ENCODE measurements at places on chromosomes 13 and 19.
A peak's percentile ranks its signal among the peaks of the same experiment; 100 is the strongest.

- no peak for DNase-seq
These were observed 178.0 kb downstream of the KCTD12 start for GRCh38 chr13:76708138-76708688.

- DNase-seq, result no peak
These were observed 3.8 kb upstream of the GNG7 start for GRCh38 chr19:2706251-2706650.

DNA sequence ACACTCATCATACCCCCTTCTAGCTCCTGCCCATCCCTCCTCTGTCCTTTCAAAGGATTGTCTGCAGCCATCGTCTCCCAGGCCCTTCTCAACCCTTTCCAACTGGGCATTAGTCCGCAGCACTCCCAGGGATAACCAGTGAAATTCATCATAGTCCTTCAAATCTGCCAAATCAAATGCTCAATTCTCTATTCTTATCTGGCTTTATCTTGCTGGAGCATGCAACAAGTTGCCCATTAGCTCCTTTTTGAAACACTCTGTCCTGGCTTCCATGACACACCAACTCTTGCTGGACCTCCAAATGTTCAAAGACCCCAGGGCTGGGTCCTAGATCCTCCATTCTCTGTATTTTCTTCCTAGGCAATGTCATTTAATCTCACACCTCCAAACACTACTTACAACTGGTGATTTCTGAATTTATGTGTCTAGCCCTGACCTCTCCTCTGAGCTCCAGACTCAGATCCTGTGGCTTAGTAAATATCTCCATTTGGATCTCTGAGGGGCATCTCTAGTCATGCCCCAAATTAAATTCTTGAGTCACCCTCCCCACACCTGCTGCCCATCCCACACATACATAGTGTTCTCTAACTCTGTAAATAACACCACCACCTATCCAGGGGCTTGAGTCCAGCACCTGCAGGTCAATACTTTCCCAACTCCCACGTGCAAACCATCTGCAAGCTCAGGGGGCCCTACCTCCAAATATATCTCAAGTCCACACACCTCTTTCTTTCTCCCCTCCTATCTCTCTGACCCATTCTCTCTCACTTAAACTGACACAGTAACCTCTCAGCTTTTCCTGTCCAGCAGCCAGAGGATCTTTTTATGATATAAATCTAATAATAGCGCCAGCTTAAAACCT, 9.1 kb upstream of the ANKRD10 start:
- no peak for DNase-seq

GRCh38 chr13:74450525-74450845, 316.3 kb upstream of the KLF12 start:
- no peak for DNase-seq

GRCh38 chr13:47886314-47886713, 114.8 kb downstream of the SUCLA2 start:
- DNase-seq, result no peak

- DNase-seq, result no peak
These were observed 854 bp downstream of the RNASEH2B start for GRCh38 chr13:50910485-50910805.

DNA sequence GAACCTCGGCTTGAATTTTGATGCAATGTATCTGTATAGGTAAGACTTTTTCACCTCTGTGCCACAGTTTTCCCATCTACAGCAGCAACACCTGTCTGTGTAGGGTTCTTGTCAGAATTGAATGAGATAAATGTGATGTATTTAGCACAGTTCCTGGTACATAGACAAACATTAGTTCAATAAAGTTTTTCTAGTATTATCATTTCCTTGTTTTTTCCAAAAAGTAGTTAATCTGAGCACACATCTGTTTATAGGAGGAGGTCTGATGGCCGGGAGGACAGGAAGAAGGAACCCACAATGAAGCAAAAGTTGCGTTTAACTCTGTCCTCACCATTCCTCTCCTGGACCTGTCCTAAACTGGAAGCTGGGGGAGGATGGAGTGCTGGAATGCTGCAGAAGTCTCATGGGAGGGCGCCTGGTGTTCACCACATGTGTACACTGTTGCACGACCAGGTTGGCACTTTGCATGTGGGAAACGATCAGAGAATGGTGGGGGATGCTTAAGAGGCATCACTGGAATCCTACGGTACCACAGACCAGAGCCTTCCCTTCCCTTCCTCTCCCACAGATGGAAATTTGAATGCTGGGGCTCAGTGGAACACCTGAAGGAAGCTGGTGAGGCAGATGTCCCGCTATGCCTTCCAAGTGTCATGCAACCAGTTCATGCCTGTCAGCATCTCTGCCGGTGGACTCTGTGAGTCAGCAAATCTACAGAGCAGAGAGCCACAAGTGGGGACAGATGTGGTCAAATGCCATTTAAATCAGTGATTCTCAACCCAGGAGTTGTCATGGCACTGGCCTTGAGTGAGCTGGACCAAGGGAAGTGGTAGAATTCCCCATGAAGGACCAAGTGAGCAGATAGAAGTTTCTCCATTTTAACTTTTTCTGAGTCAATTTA, 315.6 kb downstream of the DLEU7 start:
- no peak for DNase-seq

- DNase-seq, result no peak
These were observed 2.3 kb downstream of the ATP11A start for GRCh38 chr13:112692104-112692503.

- no peak for DNase-seq
These were observed 406.8 kb downstream of the DACH1 start for GRCh38 chr13:71460211-71460610.

- no peak for DNase-seq
These were observed 511.8 kb upstream of the NBEA start for GRCh38 chr13:34430294-34430693.

DNA sequence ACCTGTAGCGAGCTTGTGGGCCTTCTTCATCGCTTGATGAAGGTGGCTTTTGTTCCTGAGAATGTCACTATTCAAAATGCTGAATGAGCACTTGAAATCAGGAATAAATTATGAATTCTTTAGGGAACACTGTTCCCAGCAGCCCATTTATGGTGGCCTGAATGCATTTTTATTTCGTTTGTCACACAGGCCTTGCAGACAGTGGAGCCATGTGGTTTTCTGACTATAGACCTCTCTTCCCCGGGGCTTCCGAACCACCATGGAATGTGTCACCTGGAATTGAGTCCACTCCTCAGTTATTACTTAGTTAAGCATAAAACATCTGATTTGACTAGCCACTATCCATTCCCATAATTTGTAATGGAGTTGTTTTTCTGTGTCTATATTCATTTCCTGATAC, 396.9 kb downstream of the IRS2 start:
- DNase-seq, result no peak

GRCh38 chr19:50705422-50706019, 14.1 kb downstream of the SHANK1 start:
- no peak for DNase-seq

DNA sequence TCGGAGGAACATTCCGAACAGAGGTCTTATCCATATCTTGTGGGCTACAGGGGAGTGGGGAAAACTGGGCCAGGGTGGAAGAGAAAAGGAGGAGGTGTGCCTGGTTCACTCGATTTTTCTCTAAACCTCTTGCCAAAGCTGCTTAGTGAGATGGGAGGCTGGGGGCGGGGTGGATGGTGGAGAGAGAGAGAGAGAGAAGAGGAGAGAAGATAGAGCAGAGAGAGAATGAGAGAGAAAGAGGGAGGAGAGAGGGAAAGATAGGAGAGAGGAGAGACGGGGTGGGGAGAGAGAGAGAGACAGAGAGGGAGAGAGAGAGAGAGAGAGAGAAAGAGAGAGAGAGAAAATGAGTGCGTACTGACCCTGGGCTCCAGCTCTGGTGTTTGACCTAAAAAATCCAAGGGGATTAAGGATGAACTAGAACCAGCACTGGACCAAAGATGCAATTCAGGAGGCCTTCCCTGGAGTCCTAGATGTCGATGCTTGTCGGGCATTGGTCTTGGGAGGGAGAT, 14.1 kb downstream of the NOVA2 start:
- no peak for DNase-seq

DNA sequence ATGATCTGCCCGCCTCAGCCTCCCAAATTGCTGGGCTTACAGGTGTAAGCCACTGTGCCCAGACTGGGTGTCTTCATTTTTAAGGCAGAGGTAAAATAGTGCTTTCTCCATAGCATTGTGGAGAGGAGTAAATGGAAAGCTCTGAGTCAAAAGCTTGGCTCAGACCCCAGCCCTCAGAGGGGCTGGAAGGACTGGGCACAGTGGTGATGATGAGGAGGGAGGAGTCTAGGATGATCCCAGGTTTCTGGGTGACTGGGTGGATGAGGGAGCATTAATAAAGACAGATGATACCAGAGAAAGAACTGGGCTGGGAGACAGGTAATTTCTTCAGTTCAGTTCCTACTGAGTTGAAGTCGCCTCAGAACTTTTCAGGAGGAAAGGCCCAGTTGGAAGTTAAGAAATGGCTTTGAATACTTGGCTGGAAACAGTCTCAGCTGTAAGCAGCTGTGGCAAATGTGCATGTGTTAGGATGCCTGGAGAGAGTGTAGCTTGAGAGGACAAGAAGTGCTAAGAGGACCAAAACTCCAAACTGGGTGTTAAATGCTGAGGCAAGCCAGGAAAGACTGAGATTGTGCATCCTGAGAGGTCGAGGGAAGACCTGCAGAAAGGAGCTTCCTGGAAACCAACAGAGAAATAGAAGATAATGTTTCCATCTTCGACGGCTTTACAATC, 37.1 kb upstream of the MEDAG start:
- no peak for DNase-seq

DNA sequence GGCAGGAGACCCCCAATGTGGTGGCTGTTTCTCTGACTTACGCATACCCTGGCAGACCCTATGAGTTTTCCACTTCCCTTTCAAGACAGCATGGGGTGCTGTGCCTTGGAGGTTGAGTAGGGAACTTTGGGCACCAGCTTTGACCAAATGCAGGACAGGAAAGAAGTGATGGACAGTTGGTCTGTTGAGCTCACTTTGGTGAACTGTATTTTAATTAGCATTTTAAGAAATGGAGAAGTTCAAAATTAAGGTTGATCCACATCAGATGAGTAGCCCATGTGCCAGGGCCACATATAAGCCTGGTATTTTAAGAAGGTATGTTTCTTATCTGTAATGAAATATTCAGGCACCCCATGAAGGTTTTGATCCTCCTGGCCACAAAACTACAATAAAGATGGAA, 46.1 kb upstream of the RAP2A start:
- DNase-seq, result no peak

- DNase-seq, result no peak
These were observed 6.1 kb upstream of the ZNF543 start for GRCh38 chr19:57314146-57314545.

DNA sequence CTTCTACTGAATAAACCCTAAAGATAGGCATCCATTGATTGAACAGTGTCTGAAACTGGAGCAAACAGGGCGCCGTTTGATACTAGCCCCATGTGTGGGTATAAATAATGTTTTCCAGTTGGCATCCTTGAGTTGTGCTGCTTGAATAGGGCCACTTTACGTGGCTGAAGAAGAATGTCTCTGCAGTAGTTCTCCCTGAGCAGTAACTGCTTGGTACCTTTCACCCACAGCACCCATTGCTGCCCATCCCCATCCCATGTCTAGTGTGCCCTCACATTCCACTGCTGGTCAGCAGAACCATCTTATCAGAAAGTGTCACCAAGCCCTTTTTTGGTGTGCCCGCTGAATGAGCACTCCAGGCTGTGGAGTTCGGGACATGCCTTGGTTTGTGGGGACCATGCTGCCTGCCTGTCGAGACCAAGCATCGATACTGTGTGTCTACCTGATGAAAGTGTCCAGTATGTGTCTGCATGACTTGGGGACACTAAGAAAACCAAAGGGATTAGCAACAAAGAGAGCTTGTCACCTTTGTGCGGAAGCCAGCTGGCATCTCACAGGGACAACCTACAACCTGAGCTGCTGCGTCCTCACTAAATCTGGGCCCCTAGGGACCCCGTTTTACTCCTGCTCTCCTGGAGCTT, 162.0 kb downstream of the TM9SF2 start:
- DNase-seq, result no peak

- DNase-seq, result no peak
These were observed 52.6 kb downstream of the ALOX5AP start for GRCh38 chr13:30787738-30788525.

DNA sequence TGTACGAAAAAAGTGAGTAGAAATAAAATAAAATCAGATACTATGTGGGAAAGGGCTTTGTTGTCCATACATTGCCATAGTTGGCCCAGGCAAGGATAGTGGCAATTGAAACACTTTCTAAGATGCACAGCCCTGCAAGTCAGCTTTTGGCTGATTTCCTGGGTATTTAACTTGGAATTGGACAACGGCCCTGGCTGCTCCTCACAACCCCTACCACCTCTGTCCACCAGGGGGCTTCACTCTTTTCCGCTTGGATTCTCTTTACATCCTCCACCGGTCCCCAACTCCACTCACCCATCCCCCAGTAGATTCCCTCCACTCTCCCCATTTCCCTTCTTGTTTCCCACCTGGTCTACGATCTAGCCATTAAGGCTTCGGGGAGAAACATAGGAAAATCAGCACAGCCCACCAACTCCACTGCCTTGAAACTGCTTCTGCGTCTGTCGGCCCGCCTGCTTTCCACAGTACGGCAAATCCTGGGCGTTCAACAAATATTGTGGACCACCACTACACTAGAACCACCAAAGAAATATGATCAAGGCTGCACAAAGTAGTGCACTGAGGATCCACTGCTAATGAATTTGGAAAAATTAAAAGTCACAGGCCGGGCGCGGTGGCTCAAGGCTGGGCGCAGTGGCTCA, 48.6 kb upstream of the GTF3A start:
- DNase-seq, result peak; percentile 79

GRCh38 chr13:25901460-25902376, 150.1 kb downstream of the SHISA2 start:
- DNase-seq, result no peak

- no peak for DNase-seq
These were observed 1.2 kb downstream of the SPART start for GRCh38 chr13:36344886-36345437.

- DNase-seq, result no peak
These were observed 3.3 kb downstream of the ZNF414 start for GRCh38 chr19:8510589-8511115.

- DNase-seq, result no peak
These were observed 147.3 kb downstream of the SLC7A1 start for GRCh38 chr13:29448174-29448573.

- no peak for DNase-seq
These were observed 405.9 kb downstream of the ZNF536 start for GRCh38 chr19:30778061-30778460.

DNA sequence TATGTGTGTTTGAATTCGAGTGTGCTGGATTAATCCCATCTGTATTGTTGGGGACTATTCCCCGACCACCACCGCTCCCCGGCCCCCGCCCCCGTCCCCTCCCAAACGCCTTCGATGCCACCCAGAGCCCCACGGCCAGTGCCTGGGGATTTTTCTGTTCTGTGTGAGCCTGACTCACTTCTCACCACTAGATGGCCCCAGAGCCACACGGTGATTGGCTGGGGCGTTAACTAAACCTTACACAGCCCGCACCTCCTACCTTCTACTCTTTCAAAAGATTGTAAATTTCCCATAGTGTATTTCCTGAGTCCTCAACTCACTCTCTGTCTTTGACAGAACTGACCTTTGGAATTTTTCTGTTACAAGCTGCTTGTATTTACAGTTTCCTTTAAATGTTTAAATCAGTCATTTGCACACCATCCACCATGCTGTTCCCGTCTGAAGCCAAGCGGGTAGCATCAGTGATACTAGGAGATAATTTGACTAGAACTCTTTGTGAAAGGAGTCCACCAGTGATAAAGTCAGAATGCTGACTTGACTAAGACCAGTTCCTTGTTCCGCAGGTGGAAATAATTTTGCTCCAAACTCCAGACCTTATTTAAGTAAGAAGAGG, 61.4 kb downstream of the RFX2 start:
- DNase-seq, result peak; percentile 85
